ENCODE measurements at places on chromosomes 2 and 18. TPM values are rescaled to one million over a fixed set of nuclear protein-coding genes. Genes with fewer than 3 reads are reported as not detected.
A peak's percentile ranks its signal among the peaks of the same experiment; 100 is the strongest.

Gene KATNAL2
- polyA plus RNA-seq = 4.6 TPM

Gene FAM161A
- polyA plus RNA-seq = 1.4 TPM

Gene CD226
- polyA plus RNA-seq = 0.16 TPM

Gene FSHR
- polyA plus RNA-seq = not detected

Gene NT5DC4
- not detected for polyA plus RNA-seq

Gene NTSR2
- polyA plus RNA-seq = not detected

Gene KIAA2012
- polyA plus RNA-seq = 0.13 TPM

Gene TMSB10
- polyA plus RNA-seq = 6,241 TPM

DNA sequence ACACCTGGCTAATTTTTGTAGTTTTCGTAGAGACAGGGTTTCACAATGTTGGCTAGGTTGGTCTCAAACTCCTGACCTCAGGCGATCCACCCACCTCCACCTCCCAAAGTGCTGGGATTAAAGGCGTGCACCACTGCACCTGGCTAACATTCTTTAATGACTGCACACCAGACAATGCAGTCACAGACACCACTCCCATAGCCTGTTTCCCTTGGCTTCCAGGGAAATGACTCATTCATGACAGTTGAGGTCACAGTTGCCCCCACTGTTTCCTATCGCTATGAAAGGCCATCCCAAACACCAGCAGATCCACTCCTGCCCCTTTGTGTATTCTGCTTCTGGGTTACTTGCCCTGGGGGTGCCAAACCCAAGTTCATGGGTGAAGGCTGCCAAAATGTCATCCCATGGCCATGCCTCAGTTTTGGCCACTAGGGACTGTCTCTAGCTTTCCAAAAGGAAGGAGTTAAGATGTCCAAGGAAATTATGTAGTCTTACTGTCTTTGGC, 8.7 kb downstream of the CHMP1B start:
- DNase-seq = peak; percentile 83
- no peaks in the 10 kb centered on the region for H3K36me3 ChIP-seq
- peaks cover 26% of the 10 kb centered on the region for H3K4me1 ChIP-seq
- no peak overlapping the region for H3K4me3 ChIP-seq

DNA sequence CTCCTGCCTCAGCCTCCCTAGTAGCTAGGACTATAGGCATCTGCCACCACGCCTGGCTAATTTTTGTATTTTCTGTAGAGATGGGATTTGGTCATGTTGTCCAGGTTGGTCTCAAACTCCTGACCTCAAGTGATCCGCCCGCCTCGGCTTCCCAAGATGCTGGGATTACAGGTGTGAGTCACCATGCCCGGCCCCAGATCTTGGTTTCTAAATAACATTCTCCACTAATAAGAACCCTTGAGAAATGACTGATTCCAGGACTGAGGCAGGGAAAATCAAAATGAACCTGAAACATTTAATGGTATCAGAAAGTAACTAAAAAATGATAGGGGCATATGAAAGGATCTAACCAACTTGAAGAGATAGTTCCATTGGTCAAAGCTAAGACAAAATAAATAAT, 34.0 kb downstream of the BMPR2 start:
- H3K36me3 ChIP-seq = no peaks in the 10 kb centered on the region
- no peak overlapping the region for H3K27ac ChIP-seq
- H3K4me3 ChIP-seq = no peak overlapping the region
- no peaks in the 10 kb centered on the region for H3K4me1 ChIP-seq
- DNase-seq = no peak
- H3K27me3 ChIP-seq = no peaks in the 10 kb centered on the region

GRCh38 chr2:240886023-240886565, 9.9 kb downstream of the MAB21L4 start:
- no peak overlapping the region for H3K27ac ChIP-seq
- no peaks in the 10 kb centered on the region for H3K36me3 ChIP-seq
- H3K4me3 ChIP-seq = no peak overlapping the region
- H3K4me1 ChIP-seq = no peaks in the 10 kb centered on the region

DNA sequence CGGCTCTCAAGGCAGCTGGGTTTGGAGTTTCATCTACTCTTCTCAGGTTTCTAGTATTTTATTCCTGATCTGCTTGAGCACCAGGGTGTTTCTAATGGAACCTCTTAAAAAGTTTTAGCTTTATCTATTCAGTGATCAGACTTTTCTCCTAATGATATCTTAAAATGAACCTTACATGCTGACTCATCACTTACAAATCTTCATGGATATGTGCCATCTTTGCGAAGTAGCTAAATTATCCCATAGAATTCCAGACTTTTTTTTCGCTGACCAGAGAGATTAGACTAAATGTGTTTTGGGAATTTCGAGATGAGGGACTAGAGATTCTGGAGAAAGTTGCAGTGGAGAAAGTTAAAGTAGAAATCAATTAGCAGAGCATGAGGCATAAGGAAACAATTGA, 401.0 kb downstream of the GRB14 start:
- DNase-seq = no peak
- no peaks in the 10 kb centered on the region for H3K27me3 ChIP-seq
- no peaks in the 10 kb centered on the region for H3K36me3 ChIP-seq
- H3K4me1 ChIP-seq = no peaks in the 10 kb centered on the region
- no peak overlapping the region for H3K4me3 ChIP-seq

- H3K4me3 ChIP-seq = peak overlapping the region; percentile 96
- no peaks in the 10 kb centered on the region for H3K36me3 ChIP-seq
- H3K4me1 ChIP-seq = 0 out of 2 replicates have a peak, but pooled peaks cover 4% of the 10 kb centered on the region
These were observed 2113.3 kb upstream of the PIK3C3 start for GRCh38 chr18:39841482-39842365.

DNA sequence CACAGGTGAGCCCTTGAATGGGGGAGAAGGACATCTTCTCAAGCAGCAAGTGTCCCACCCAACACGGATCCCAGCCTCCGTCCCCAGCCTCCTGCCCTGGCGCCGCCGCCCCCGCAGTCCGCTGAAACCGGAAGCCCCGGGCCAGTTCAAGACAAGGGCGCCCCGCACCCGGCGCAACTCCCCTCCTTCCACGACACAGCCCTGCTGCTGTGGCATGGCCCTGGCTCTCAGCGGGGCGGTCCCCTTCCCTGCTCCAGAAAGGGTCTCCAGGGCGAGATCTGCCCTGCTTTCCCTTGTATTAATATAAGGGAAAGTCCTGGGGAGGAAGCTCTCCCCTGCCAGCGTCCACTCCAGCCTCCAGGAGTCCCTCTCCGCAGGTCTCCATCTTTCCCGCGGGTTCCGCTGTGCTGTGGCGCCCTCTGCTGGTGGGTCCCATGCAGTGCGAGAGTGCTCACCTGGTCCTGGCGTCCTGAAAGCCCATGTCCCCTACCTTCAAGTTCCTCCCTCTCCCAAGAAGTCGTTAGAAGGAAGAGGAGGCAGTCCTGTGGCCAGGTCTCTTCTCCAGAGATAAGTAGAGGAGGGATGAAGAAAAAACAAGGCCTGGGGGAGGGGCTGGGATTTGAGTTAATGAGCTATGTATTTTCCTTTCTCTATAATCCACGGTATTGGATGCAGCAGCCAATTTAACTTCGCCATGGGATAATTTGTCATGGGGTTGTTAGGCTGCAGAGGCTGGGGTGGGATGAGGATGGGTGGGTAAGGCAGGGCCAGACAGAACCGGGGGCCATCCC, 176.0 kb downstream of the SMAD2 start:
- H3K27me3 ChIP-seq = no peaks in the 10 kb centered on the region
- peak; percentile 38 for DNase-seq
- no peaks in the 10 kb centered on the region for H3K36me3 ChIP-seq
- H3K27ac ChIP-seq = no peak overlapping the region
- no peak overlapping the region for H3K4me3 ChIP-seq

DNA sequence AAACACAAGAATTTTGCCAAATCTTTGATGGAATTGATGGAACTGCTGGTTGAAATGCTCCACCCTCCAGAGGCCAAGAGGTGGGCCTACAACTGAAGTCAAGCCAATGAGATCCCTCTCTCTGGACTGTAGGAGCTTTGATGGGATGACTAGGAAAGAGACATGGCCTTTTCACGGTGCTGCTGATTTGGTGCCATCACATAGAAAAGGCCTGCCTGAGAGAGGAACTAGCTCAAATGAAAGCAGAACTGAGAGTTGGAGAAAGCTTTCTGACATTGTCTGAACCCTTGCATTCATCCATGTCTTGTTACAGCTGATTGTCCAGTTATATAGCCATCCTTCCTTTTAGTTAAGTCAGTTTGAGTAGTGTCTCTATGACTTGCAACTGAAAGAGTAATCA, 283.8 kb upstream of the LYPD1 start:
- no peaks in the 10 kb centered on the region for H3K27me3 ChIP-seq
- H3K36me3 ChIP-seq = no peaks in the 10 kb centered on the region
- H3K4me3 ChIP-seq = no peak overlapping the region
- no peak overlapping the region for H3K27ac ChIP-seq
- DNase-seq = no peak

DNA sequence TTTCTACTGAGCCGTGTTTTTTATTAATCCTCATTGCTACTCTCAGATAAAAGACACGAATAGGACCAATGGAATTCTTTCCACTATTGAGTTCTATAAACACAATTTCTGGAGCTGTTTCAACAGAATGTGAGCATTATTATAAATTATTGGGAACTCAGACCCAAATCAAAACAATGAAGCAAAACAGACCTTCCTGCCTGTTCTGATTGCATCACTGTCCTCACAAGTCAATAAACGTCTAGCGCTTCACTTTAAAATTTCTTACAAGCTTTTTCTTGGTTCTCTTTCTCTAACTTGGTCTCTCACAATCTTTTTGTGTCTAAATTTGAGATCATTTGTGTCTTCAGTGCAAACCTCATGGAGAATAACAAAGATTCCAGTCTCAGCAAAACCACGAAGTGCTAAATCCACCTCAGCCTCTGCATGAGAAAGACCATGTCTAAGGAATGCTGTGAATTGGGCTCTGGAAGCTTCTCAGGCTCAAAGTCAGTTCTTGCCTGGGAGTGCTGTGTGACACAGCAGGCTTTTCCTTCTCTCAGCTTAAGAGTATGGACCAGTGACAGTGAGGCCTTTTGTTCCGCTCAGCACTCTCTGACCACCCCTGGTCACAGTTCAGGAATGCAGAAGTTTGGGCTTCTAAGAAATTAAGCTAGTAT, 22.8 kb downstream of the ARHGAP28 start:
- H3K27me3 ChIP-seq = 0 out of 2 replicates have a peak, but pooled peaks cover 15% of the 10 kb centered on the region
- peaks cover 12% of the 10 kb centered on the region for H3K4me1 ChIP-seq
